ENCODE measurements at places on chromosomes 7 and 10.

DNA sequence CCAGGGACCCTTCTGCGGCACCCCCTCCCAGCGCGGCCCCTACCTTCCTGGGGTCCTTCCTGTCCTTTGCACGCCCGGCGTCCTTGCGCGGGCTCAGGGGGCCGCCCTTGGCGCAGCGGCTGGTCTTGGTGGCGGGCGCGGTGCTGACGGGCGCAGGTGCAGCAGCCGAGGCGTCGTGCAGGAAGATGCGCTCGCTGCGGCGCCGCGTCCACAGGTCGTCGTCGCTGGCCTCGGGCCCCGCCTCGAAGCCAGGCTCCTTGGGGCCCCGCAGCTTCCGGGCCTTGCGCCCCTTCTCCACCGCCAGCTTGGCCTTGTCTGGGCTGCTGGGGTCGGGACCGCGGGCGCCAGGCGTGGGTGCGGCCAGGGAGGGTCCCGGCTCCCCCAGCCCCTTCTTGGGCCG, 49.8 kb downstream of the SLC29A4 start:
- no peak for DNase-seq
- no peak overlapping the region for H3K27ac ChIP-seq
- no peaks in the 10 kb centered on the region for H3K27me3 ChIP-seq
- H3K4me1 ChIP-seq, result no peaks in the 10 kb centered on the region

DNA sequence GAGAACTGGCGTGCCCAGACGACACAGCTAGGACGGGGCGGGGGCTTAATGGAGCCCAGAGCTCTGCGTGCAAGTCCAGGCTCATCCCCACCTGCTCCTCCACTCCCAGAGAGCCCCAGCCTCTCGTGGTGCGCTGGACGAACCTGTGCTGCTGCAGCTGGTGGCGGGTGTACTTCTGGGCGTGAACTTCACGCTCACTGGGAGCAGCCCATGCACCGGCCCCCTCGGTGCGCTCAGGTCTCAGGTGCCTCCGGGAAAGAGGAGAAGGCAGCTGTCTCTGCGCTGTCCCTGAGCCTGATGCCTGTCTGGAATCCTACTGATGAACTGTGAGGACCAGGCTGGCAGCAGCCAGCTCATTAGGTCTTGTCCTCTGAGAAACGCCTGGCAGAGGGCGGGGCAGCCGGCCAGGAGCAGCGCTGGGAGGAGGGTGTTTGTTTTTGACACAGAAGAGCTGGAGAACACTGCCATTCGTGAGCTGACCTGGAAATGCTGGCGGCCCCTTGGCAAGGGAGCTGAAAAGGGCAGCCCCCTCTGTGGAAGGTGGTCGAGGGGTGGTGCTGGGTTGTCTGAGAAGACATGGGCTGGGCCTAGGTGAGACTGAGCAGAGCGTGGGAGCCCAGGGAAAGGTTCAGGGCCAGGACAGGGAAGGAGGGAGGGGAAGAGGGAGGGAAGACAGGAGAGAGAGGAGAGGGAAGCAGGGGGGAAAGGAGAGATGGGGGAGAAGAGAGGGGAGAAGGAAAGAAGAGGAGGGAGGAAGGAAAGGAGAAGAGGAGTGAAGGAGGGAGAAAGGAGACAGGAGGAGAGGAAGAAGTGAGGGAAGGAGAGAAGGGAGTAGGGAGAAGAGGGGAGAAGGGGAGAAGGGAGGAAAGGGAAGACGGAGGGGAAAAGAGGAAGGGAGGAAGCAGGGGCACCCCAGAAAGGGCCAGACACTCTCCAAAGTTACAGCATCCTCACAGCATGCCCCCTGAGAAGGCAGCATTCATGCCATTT, 53.5 kb upstream of the TNS3 start:
- H3K36me3 ChIP-seq, result no peaks in the 10 kb centered on the region
- H3K27me3 ChIP-seq, result no peaks in the 10 kb centered on the region
- peaks cover 77% of the 10 kb centered on the region for H3K4me1 ChIP-seq
- peak overlapping the region; percentile 96 for H3K27ac ChIP-seq

GRCh38 chr10:92239151-92239599, 51.7 kb downstream of the CPEB3 start:
- peak overlapping the region; percentile 70 for H3K4me3 ChIP-seq
- H3K4me1 ChIP-seq, result peaks cover 17% of the 10 kb centered on the region
- no peak for DNase-seq
- H3K36me3 ChIP-seq, result no peaks in the 10 kb centered on the region
- H3K27me3 ChIP-seq, result no peaks in the 10 kb centered on the region

GRCh38 chr7:113768387-113768786, 150.4 kb downstream of the PPP1R3A start:
- no peaks in the 10 kb centered on the region for H3K4me1 ChIP-seq
- H3K36me3 ChIP-seq, result no peaks in the 10 kb centered on the region
- DNase-seq, result no peak
- H3K4me3 ChIP-seq, result no peak overlapping the region

DNA sequence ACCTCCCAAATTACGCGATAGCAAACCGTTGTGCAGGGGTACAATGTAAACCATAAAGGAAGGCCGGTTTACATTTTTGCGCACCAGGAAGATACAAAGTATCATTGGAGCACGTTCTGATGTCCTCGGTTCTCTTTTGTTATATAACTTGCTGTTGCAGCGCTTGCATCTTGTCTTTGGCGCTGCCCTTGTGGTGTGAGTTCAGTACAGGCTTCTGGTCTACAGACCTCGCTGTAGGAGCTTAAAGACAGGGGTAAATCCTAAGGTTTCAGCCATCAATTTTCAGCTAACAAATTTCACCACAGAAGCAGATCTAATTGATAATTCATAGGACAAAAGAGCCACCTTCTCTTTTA, 1.5 kb upstream of the MKX start:
- H3K4me3 ChIP-seq, result no peak overlapping the region
- H3K27me3 ChIP-seq, result peaks cover 14% of the 10 kb centered on the region
- H3K27ac ChIP-seq, result no peak overlapping the region
- no peak for DNase-seq
- H3K4me1 ChIP-seq, result no peaks in the 10 kb centered on the region
- H3K36me3 ChIP-seq, result no peaks in the 10 kb centered on the region

- H3K36me3 ChIP-seq, result peaks cover 16% of the 10 kb centered on the region
- no peaks in the 10 kb centered on the region for H3K27me3 ChIP-seq
- no peak for DNase-seq
- no peak overlapping the region for H3K4me3 ChIP-seq
- no peak overlapping the region for H3K27ac ChIP-seq
- H3K4me1 ChIP-seq, result no peaks in the 10 kb centered on the region
Observed at GRCh38 chr10:816091-816477, 115.4 kb downstream of the LARP4B start.

GRCh38 chr7:117780832-117781231, 92.4 kb downstream of the CTTNBP2 start:
- peaks cover 2% of the 10 kb centered on the region for H3K27me3 ChIP-seq
- no peaks in the 10 kb centered on the region for H3K4me1 ChIP-seq
- H3K4me3 ChIP-seq, result no peak overlapping the region
- DNase-seq, result no peak

- H3K4me1 ChIP-seq, result no peaks in the 10 kb centered on the region
- H3K27ac ChIP-seq, result no peak overlapping the region
- DNase-seq, result no peak
- H3K36me3 ChIP-seq, result no peaks in the 10 kb centered on the region
Observed at GRCh38 chr10:50347394-50347802, 96.1 kb upstream of the ASAH2 start.

- H3K27ac ChIP-seq, result no peak overlapping the region
- H3K36me3 ChIP-seq, result no peaks in the 10 kb centered on the region
- DNase-seq, result no peak
- H3K4me3 ChIP-seq, result no peak overlapping the region
- H3K27me3 ChIP-seq, result no peaks in the 10 kb centered on the region
Observed at GRCh38 chr7:109950256-109950655, 1140.7 kb upstream of the LRRN3 start.
